Progenitor cell of endocrine pancreas (in vitro differentiated cells): ENCODE measurements at places on chromosomes 1 and 21. TPM values are rescaled to one million over a fixed set of nuclear protein-coding genes. Genes with fewer than 3 reads are reported as not detected.

GRCh38 chr1:200971428-200971903, 52.0 kb downstream of the KIF21B start:
- no peak for DNase-seq

The LCE2A gene
- total RNA-seq = not detected in 2 replicates

GRCh38 chr1:67227196-67227595, 60.9 kb downstream of the IL23R start:
- no peak for DNase-seq

The OR2L2 gene
- total RNA-seq = 0.14 and 0.22 TPM in 2 replicates

GRCh38 chr1:1130206-1131120, 14.6 kb upstream of the C1orf159 start:
- DNase-seq = no peak

DNA sequence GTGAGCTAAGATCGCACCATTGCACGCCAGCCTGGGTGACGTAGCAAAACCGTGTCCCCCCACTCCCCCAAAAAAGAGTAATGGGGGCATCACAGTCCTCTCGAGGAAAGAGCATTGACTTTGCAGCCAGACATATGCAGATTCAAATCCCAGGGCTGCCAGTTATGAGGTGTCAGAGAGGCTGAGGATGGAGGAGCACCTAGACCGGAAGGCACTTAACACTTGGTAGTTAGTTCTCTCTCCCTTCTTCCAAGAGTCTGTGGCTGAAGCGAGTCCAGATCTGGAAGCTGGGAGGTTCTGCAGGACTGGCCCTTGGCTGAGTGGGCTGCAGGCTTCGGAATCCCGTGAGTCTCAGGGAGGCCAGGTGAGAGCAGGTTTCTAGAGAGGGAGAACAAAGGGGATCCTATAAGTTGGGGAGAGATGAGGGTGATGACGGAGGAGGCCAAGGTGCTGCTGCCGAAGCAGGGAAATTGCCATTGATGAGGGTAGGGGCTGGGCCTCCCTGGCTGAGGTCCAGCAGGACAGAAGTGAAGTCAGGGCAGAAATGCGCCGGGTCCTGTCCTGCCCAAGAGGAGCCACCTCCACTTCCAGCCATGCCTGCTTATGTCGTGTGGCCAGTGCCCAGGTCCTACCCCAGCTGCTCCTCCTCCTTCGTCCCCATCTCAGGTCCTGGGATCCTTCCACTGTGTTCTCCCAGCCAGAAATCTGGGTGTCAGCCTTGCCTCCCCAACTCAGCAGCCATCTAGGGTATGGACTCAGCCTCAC, 13.3 kb upstream of the SPOCD1 start:
- DNase-seq = no peak

DNA sequence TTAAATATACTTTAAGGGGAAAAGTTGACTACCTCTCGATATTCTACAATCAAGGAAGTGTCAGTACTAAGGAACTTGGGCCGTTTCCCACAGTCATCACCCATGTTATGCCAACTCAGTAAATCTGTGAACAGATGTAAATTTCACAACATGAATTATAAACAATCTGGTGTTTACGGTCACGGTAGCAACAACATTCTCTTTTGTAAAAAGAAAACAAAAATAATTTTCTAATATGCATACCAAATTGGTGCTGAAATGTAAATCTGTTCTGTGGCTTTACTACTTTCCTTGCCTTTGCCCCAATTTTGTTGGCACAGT, 1.2 kb downstream of the SH3GLB1 start:
- no peak for DNase-seq

DNA sequence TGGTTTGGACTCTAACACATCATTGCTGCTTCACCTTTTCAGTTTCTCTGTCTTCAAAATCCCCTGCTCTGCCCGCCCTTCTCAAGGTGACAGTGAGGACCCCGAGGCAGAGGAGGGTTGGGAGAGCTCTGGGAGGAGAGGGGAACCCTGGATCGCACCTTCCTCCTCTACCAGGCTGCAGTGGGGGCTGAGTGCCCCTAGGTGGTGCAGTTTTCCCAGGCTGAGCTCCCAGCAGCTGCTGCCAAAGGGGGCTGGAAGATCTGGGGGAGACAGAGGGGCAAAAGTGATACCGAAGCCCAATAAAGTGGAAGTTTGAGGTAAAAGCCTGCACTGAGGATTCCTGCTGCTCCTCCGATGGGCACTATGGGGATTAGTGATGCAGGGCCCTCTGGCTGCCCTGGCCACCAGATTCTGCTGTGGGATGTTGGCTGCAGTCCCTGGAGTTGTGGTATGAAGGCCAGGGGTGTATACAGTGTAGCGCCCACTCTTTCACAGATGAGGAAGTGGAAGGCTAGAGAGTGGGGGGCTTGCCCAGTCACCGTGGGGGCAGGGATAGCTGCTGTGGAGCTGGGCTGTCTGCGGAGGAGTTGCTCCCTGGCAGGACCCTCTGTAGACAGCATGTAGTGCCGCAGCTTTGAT, 40.7 kb upstream of the SCMH1 start:
- peak; percentile 39 for DNase-seq

The TCHH gene
- not detected in 2 replicates for total RNA-seq

DNA sequence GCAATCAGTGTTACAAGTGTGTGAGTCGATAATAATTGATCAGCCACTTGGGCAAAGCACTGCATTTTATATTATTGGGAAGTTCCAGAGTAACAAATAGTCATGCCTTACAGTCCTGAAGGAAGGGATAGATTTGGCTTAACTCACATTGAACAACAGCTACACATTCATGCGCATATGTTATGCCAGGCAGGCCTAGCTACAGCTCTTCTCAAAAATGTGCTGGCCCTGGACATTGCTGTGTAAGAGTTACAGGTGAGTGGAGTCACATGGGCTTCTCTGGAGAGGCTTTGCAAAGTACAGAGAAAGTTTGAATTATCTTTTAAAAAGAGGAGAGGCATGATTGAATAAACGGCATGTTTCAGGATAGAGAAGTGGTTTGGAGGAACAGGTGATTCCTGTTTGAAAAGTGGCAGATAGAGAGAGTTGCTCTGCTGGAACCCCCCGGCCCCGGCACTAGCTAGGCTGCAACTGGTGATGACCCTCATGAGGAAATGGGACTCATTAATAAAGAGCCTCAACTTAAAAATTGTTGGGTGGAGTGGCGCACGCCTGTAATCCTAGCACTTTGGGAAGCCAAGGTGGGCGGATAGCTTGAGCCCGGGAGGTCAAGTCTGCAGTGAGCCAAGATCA, 200.6 kb downstream of the CRB1 start:
- no peak for DNase-seq

DNA sequence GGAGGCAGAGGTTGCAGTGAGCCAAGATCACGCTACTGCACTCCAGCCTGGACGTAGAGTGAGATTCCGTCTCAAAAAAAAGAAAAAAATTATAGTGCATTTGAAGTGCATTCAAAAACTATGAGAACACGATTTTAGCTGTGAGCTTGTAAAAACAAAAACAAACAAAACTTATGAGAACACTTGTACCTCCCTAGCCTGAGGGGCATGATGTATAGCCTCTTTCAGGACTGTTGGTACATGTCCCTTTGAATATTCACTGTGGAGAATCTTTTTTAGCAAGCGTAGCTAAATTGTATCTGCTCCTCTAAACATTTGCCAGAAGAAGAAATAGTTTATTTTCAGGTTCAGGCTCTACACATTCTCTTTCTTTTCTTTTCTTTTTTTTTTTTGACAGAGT, 9.5 kb upstream of the DEGS1 start:
- no peak for DNase-seq

The FCRL4 gene
- total RNA-seq = not detected in 2 replicates

GRCh38 chr1:184755226-184756065, 788 bp upstream of the EDEM3 start:
- no peak for DNase-seq
